Dermis microvascular lymphatic vessel endothelial cell (primary cell): ENCODE measurements at places on chromosomes 7 and 10. TPM values are rescaled to one million over a fixed set of nuclear protein-coding genes. Genes with fewer than 3 reads are reported as not detected.

GRCh38 chr7:39592586-39592985, 26.4 kb downstream of the YAE1 start:
- DNase-seq: peak; percentile 41

TYW1B gene
- total RNA-seq: 1.4 and 3.7 TPM in 2 replicates

GRCh38 chr7:133963629-133964028, 163.5 kb upstream of the LRGUK start:
- no peak for DNase-seq

ANKRD7 gene
- 0.13 TPM in 2 replicates for total RNA-seq

GRCh38 chr7:97390915-97391593, 273.6 kb downstream of the SDHAF3 start:
- DNase-seq: no peak

DNA sequence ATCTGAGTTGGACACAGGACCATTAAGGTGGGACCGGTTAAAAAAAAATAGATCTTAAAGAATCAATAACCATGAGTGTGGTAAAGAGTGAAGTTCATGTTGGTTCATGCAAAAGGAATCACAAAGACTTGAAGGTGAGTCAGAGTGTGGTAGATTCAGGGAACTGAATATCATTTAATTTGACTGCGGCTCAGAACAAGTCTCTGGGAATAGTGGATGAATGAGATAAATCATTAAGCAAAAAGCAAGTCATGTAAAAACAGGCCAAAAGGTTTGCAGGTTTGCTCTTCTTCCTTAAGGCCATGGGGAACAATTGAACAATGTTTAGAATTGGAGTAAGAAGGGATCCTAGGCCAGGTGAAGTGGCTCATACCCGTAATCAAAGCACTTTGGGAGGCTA, 385.8 kb downstream of the ETV1 start:
- DNase-seq: no peak

- no peak for DNase-seq
These were observed 2.4 kb downstream of the CHST12 start for GRCh38 chr7:2405601-2406345.

TMEM225B gene
- 0.13 and 0.25 TPM in 2 replicates for total RNA-seq

DNA sequence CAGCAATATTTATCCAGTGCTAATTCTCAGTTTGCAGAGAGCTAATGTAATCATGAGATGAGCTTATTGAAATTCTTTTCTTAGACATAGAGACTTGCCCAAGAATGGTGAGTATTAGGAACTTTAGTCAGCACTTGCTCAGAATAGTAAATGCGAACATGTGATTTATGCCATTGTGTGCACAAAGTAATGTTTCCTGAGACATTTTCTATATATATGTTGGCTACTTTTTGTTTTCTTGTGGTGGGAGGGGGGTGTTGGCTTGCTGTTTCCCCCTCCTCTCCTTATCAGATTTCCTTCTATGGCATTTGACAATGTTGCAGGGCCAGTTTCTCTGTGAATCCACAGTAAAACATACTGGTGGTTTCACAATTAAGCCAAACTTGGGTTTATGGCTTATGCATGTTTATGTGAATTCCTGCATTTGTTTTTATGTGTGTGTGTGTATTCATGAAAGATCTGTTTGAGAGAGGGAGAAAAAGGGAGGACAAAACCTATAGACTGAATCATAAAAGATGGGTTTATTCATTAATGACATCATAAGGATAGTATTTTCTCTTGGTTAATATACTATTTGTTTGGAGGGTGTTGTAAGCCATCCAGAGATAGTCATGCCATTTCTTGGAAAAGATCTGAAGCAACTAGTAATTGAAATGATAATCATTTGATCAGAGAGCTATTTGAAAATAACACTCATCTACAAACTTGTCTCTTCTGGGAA, 36.3 kb downstream of the ARID5B start:
- peak; percentile 74 for DNase-seq

- peak; percentile 14 for DNase-seq
These were observed 251.4 kb upstream of the HABP2 start for GRCh38 chr10:113301342-113301984.

PTN gene
- not detected in 2 replicates for total RNA-seq

DNA sequence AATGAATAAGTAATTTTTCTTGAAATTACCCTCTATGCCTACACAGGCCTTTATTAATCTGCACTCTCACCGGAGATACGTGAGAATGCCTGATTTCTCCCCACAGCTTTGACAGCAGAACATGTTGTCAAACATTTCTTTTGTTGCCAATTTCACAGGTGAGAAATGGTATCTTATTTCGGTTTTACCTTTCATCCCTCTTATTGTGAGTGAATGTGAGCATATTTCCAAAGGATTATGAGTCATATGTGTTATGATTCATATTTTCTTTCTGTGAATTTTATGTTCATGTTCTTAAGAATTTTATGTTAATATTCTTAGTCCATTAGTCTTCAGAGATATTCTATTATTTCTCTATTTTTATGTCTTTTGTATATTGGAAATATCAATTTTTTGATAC, 965.1 kb downstream of the CCSER2 start:
- DNase-seq: no peak

DNA sequence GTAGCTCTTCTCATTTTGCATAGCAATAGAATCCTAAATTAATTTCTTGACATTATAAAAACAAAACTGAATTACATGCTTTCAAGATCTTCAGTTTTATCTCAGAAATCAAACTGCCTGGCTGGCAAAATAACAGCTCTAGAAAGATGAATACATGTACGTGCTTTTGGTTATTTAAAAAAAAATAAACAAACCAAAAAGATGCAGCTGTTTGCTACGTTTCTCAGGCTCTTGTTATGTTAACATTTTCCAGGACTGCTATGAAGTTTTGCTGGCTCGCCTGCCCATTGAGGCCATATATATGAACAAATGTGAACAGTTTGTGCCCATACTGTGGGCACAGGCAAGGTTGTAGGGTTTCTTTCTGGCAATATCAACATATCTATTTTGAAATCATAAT, 86.6 kb downstream of the ODAD2 start:
- no peak for DNase-seq

DNA sequence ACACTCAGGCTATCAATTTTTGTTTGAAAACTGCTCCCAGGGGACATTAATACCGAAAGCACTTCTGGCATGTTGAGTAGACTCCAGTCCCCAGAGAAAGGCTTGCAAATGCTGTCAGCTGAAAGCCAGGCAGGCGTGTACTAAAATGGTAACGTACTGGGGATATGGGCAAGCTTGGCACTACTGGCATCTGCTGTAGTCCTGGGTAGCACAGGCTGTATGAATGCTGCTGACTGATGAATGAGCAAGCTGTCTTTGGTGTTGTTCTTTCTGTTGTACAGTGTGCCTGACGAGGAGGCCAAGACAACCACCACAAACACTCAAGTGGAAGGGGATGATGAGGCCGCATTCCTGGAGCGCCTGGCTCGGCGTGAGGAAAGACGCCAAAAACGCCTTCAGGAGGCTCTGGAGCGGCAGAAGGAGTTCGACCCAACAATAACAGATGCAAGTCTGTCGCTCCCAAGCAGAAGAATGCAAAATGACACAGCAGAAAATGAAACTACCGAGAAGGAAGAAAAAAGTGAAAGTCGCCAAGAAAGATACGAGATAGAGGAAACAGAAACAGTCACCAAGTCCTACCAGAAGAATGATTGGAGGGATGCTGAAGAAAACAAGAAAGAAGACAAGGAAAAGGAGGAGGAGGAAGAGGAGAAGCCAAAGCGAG, 53.5 kb upstream of the AGBL3 start:
- DNase-seq: no peak

- DNase-seq: peak; percentile 67
These were observed at the start of gene HSPA12A for GRCh38 chr10:116742367-116743265. HSPA12A (minus strand) TSS chr10:116742566; CDS start chr10:116742469, 97 bp downstream.

DNA sequence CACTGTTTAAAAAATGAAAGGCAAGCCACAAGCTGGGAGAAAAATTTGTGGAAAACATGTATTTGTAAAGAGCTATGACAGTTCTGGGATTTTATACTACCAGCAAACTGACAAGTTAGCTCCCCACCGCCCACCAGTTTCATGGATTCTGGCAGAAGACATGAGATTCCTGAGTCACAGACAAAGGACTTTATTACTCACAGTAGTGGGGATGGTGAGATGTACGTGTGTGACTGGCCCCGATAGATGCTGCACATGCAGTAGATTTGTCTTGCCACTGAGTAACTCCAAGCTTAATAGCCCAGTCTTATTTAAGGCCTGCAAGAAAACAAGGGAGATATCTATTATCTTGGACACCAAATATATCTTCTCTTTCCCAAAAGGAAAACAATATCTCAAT, 281.7 kb downstream of the AHR start:
- no peak for DNase-seq

CELF2 gene
- 4.0 and 9.0 TPM in 2 replicates for total RNA-seq

ABCB4 gene
- total RNA-seq: under 0.01 and 0.13 TPM in 2 replicates

GRCh38 chr7:4706384-4707216, 24.5 kb downstream of the FOXK1 start:
- no peak for DNase-seq

- DNase-seq: no peak
These were observed 5.4 kb downstream of the CEP41 start for GRCh38 chr7:130435311-130435854.

FKBP6 gene
- total RNA-seq: not detected in 2 replicates

GRCh38 chr7:68364886-68365625, 1233.2 kb upstream of the AUTS2 start:
- DNase-seq: no peak

CYP3A7 gene
- not detected in 2 replicates for total RNA-seq

- no peak for DNase-seq
These were observed 116.7 kb downstream of the SGMS1 start for GRCh38 chr10:50506861-50507573.

DNA sequence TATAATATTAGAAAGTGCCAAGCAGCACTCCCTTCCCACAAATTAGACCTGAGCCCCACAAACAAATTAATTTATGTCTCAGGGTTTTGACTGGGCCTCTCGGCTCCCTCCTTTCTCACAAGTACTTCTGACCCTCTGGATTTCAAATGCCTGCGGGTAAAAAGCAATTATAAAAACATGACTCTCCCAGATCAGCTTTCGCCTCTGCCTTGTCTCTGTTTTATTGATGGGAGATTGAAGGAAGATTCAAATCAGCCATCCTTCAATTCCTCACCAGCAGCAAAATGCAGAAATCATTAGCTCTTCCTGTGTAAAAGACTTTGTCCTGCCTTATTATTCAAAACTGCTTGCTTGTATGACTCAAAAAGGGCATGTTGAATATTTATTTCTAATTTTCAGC, 453.7 kb upstream of the MKI67 start:
- DNase-seq: no peak

GRCh38 chr10:14611968-14612693, 162.6 kb downstream of the FAM107B start:
- no peak for DNase-seq

GRCh38 chr7:146314962-146315361, 198.4 kb downstream of the CNTNAP2 start:
- DNase-seq: no peak

- DNase-seq: no peak
These were observed 95.3 kb downstream of the WDR11 start for GRCh38 chr10:120946497-120946896.

- no peak for DNase-seq
These were observed 123.3 kb downstream of the PAXIP1 start for GRCh38 chr7:154879629-154880028.

- no peak for DNase-seq
These were observed 337.6 kb upstream of the SEMA3A start for GRCh38 chr7:84532196-84532595.

GRCh38 chr10:3661271-3661670, 123.7 kb downstream of the KLF6 start:
- no peak for DNase-seq

ATP6V0A4 gene
- under 0.01 and 0.25 TPM in 2 replicates for total RNA-seq

- DNase-seq: no peak
These were observed 574.5 kb downstream of the ZWINT start for GRCh38 chr10:55786461-55787050.

DNA sequence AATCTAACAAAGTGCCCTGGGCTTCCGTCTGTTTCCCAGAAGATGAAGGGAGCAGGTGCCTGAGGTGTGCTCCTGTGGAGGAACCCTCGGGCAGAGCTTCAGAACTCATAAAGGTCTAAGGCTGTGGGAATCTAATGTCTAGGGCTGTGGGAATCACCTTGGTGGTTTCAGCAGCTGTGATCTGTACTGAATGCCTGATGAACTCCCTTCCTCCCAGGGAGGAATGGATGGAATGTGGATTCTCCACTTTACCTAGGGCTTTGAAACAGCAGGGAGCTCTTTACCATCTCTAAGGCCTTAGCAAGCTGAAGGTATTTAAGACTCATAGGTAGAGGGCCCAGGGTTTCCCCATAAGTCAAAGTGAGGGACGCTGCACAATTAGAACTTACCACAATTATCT, 36.0 kb upstream of the SEMA3E start:
- no peak for DNase-seq

DNA sequence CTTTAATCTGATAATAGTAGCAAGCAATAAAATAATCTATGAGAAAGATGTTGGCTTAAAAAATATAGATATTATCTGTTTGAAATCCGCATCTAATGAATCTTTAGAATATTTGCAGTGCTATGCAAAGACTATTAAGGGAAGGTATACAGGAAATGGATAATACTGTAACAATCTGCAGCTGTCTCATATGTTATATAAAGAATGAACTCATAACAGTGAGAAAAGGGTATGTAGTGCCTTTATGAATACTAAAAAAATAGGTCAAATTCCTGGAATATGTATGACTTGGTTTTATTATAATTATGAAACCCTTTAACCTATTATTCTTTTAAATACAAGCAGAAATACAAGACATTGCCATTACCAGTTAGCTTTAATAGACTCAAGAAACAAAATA, 105.1 kb upstream of the GPR22 start:
- no peak for DNase-seq

DNA sequence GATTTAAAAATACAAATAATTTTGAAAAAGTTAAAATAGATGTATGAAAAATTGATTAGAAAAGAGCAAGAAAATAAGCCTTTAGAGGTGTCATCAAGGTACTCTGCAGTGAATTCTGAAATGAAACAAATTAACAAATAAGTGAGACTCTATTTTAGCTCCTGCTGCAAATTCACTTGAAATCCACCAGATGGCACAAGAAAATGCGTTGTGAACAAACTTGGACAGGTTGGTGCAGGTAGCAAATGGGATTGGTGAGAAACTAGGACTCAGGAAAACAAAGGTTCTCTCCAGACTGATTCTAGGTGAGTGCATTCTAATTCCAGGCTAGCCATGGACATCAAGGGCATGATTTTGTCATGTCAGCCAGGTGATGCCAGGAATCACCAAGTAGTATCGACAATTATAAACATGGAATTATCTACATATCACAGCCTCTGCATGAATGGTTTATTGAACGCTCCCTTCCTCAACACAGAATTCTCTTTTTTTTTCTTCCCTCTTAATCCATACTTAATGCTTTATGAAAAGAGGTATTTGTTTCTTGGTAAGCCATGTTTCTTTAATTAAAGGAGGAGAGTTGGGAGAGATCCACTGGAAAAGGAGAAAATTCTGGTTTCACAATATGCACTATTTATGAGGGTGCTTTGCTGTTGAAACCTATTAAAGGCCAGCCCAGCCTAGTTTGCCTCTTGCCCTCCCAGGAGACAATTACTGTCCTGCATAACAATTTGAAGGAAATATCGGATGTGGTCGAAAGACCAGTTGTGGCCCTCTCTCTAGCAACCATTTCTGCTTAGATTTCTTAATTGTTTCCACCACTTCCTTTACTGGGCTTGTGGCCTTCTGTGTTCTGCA, 118.1 kb downstream of the ZNF365 start:
- peak; percentile 9 for DNase-seq

TIMM23B gene
- 7.1 and 9.4 TPM in 2 replicates for total RNA-seq

ANLN gene
- 14.4 and 36.1 TPM in 2 replicates for total RNA-seq

- DNase-seq: no peak
These were observed 286.2 kb downstream of the HTR7 start for GRCh38 chr10:90571481-90572258.
